ENCODE measurements at places on chromosomes 5 and 9.
A peak's percentile ranks its signal among the peaks of the same experiment; 100 is the strongest.

DNA sequence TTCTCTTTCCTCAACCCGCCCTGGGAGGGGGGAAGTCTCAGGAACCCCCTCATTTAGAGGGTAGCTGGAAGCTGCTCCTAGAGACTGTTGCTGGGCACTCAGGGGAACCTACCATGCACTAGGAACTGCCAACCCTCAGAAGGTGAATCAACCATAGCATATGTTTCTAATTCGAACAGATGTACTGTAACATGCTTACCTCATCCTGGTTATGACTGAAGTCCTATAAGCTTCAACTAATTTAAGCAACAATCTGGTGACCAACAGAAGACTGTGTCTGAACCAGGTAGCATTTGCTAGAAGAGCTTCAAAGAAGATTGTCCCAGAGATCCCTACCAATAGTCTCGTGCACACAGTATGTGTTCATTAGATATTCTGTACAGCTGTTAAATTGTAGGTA lies 5.7 kb upstream of the PRDM6 start:
- DNase-seq, result peak; percentile 30

DNA sequence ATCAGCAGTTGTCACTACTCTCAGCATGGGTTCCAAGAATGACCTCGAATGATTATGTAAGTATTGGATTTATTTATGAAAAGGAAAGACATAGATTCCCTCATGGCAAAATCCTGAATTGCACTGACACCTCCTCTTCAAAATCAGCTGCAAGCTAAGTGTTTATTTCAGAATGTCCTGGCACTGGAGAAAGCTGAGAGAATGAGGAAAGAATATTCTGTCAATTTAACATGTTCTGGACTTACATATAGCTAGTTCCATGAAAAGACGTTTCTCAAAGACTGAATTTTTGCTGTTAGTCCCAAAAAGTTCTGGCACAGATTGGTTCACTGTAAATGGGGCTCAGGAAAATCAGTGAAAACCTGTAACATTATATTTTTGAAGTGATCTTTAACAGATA lies 120.3 kb downstream of the NREP start:
- no peak for DNase-seq

GRCh38 chr5:91235271-91235694 lies 147.8 kb downstream of the ARRDC3 start:
- DNase-seq, result no peak

DNA sequence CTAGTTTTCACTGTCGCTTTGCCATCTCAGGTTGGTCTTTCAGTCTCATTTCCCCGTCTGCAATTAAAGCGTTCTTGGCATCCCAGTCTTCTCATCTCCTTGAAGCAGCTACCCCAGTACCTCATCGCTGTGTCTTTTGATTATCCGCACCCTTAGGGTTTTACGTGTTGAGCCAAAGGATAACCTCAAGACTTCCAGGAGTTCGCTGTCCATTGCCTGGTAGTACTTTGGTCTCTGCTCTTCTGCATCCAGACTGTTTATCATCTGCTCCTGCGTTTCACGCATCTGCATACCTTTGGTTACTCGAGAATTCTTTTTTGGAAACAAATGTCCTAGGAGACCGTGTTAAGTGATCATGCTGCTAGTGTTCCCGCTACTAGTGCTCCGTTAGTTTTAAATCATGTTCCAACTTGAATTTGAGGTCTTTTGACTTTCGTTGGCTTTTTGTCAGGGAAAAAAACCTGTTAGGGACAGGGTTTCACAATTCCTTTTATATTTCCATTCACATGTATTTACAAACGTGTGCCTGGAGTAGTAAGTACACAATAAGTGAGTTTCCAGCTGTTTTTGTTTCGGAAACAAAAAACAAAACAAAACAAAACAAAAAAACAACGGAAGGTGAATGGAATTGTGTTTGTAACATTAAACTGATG lies 888 bp downstream of the RABGAP1 start:
- DNase-seq, result no peak

DNA sequence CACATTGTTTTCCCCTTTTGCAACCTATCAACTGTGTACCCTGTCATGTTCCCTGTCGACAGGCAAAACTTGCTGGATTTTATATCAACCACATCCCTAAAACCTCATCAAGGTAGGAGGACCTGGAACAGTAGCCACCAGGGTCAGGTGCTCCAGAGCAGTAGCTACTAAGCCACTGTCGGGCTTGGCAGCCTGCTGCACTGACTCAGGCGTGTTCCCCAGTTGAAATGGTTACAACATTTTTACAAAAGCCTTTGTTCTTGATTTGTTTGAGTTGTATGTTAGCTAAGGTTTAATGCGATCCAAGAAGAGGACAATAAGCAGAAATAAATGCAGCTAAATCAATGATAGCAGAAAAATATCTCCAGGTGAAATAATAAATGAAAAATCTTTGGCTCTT lies 407.4 kb upstream of the TLE4 start:
- DNase-seq, result no peak

- DNase-seq, result no peak
Observed at GRCh38 chr5:139901251-139901575, 105.6 kb downstream of the PSD2 start.

GRCh38 chr5:176779537-176779936 lies 30.8 kb upstream of the UNC5A start:
- no peak for DNase-seq

DNA sequence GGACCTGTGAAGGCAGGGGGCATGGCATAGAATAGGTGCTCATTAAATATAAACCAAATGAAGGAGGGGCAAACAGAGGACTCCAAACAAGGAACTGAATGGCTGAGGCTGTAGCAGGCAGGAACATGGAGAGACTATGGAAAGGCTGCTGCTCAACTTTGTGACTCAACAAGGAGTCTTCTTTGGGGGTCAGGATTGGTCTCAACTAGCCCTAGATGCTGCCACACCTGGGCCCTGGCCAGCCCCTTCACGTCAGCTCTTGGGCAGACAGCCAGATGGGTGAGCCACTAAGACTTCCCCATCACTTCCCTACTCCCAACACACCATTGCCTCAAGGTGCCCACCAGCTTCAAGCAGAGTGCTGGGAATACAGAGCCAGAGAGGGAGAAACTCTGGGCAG lies 11.0 kb downstream of the RPP25L start:
- DNase-seq, result no peak

DNA sequence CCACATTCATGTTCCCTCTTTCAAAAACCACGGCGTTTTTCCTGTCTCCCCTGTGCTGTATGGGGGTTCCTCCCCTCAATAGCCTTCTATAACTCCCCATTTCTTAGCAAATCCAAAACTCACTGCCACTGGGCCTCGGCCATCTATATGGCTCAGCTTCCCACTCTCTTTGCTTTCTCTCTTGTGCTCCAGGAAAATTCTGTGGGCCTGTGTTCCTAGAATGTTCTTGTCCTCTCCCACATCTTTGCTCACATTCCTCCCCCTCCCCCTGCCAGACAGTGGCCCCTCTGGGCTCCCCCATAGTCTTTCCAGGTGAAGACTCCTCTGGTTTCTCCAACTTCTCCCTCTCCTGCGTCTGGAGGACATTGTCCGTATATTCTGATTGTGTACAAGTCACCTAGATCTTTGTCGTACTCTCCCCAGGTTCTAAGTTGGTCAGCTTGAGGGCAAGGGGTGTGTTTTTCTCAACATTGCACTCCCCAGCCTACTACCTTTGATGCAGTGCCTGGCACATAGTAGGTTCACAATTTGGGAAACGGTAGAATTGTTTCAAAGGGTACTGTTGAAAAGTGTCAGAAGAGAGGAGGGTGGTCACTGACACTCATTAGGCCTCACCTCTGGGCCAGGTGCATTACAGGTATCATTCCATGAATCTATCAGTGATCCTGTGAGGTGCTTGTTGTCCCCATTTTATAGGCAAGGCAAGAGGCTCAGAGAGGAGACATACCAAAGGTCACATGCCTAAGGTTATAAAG lies 3.7 kb upstream of the DUSP1 start:
- DNase-seq, result no peak

DNA sequence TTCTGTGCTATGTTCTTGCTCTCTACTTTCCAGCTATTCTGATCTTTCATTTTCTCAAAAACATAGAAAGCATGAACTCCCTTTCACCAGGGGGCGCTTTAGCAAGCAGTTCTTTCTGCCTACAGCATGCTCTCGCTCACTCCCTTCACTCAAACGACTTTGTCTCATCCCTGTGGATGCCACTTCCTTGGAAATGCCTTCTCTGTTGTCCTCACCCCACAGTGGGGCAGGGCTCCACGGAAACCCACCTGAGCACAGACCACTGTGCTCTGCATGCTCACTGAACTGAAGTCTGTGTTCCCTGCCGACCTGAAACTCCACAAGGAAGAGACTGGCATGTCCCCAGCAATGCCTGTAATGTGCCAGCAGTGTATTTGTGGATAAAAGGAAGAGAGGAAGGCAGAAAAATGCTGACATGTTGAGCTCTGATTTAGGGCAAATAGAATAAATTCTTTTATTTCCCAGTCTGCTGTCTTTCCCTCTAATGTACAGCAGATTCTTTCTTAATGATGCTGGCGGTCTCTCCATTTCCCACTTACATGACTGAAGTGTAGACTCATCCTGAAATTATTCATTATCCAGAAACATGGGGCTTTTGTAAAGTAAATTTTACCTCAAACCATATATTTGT lies 4.9 kb upstream of the ROR2 start:
- DNase-seq, result peak; percentile 66

DNA sequence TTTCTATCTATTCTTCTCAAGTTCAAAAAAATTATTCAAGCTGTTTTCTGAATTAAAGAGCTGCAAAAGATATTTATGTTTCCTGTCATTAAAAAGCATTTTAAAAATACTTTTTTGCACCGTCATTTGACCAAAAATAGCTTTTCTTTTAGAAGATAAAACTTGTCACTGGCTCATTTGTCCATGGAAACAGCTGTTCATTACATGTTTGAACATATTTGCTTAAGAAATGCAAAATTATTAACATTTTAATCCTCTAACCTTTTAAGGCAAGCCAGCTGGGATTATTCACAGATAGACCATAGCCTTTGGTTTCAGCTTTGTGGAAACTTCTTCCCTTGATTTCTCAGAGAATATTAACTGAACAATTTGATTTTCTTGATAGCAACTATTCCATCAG lies 393.9 kb downstream of the TUSC1 start:
- DNase-seq, result peak; percentile 16

DNA sequence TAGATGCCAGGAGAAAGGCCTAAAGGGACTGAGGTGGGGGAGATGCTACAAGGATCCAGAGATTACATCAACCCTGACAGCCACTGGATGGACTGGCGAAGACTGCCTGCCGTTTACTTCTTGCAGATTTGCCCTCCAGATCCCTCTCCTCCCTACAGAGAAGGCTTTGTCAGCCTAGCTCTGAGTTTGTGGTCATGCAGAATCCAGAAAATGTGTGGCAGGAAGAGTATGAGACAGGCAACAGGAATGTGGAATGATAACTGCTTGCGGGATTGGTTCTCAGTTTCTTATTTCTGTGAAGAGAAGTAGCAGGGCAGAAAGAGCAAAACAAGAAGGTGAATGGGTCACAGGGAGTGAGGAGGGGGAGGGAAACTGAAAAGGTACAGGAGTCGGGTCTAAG lies 129.6 kb downstream of the TLE1 start:
- no peak for DNase-seq

GRCh38 chr9:109904666-109905065 lies 124.7 kb downstream of the PALM2AKAP2 start:
- DNase-seq, result no peak

GRCh38 chr5:133421394-133421793 lies 190.9 kb downstream of the FSTL4 start:
- DNase-seq, result peak; percentile 60

GRCh38 chr5:72180925-72181324 lies 73.7 kb downstream of the MAP1B start:
- DNase-seq, result no peak

GRCh38 chr5:135034236-135034962 lies 371 bp upstream of the PITX1 start:
- peak; percentile 91 for DNase-seq

DNA sequence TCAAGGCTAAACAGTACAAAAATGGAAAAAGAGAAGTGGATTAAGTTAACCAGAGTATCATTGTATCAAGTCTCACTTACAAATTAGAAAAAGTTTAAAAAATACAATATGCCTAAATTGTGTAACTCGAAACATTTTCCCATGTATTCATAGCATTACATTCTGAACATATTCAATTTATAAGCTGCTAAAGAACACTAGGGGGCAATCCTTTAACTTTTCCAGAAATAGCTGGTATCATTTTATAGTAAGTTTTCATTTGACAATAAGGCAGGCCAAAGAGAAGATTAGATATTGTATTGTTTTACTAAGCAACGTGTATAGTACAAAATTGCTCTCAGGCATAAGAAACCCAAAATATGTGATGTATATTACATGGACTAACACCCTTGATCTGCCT lies 234.6 kb downstream of the ADGRV1 start:
- no peak for DNase-seq

DNA sequence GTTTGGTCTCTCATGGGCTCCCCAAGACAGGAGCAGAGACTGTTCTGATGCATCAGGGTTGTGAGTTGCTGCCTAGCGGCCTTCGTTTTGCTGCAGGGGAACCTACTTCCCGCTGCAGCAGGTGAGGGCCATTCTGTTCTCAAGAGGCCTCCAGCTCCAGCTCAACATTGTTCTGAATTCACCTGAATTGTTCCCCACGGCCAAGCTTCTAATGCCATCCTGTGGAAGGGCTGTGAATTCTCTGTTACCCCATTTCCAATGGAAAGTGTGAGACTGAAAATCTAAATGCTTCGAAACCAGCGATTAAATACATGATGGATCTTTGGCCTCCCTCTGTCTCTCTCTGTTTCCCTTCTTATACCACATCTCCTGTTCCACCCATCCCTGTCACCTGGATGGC lies 349.1 kb upstream of the DAP start:
- DNase-seq, result no peak

DNA sequence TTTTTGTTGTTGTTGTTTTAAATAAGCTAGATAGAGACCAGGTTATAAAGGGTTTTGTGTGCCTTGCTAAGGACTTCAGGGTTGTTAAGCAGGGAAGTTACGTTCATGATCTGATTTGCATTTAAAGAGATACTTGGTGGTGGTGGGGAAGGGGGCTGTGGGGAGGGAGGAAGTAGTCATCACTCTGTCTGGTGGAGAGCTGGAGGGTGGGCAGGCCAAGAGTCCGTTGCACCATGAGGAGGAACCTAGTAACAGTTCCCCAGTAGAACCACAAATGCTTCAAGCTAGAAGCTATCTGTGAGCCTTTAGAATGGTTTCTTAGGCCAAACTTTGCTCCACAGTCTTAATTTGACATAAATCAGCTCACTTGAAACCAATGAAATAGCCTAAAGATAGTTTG lies 18.7 kb upstream of the ROPN1L start:
- DNase-seq, result no peak

- no peak for DNase-seq
Observed at GRCh38 chr9:130666393-130667119, 2.2 kb downstream of the PRDM12 start.

DNA sequence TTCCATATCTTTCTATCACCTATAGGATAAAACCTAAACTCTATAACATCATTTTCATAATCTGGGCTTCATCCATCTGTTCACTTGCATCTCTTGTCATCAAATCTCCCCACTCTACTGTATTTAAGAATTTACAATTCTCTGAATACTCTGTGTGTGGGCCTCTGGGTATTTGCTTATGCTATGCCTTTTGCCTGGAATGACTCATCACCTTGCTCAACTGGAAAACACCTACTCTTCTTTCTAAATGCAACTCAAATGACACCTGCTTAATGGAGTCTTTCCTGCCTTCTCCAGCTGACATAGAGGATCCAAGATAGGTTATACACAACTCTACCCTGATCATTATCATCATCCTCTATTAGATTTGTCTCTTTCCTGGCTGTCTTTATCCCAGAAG lies 421.7 kb downstream of the SPATA31D1 start:
- no peak for DNase-seq

All from NCI-H82 (cell line).